Frontal cortex (tissue), 4 donors: ENCODE measurements at places on chromosomes 3 and 15. TPM values are rescaled to one million over a fixed set of nuclear protein-coding genes. Genes with fewer than 3 reads are reported as not detected.

GRCh38 chr3:197758512-197758911, 8.8 kb downstream of the FYTTD1 start:
- DNase-seq, result no peak

- DNase-seq, result no peak
These were observed 56.7 kb upstream of the MCF2L2 start for GRCh38 chr3:183485093-183485492.

DNA sequence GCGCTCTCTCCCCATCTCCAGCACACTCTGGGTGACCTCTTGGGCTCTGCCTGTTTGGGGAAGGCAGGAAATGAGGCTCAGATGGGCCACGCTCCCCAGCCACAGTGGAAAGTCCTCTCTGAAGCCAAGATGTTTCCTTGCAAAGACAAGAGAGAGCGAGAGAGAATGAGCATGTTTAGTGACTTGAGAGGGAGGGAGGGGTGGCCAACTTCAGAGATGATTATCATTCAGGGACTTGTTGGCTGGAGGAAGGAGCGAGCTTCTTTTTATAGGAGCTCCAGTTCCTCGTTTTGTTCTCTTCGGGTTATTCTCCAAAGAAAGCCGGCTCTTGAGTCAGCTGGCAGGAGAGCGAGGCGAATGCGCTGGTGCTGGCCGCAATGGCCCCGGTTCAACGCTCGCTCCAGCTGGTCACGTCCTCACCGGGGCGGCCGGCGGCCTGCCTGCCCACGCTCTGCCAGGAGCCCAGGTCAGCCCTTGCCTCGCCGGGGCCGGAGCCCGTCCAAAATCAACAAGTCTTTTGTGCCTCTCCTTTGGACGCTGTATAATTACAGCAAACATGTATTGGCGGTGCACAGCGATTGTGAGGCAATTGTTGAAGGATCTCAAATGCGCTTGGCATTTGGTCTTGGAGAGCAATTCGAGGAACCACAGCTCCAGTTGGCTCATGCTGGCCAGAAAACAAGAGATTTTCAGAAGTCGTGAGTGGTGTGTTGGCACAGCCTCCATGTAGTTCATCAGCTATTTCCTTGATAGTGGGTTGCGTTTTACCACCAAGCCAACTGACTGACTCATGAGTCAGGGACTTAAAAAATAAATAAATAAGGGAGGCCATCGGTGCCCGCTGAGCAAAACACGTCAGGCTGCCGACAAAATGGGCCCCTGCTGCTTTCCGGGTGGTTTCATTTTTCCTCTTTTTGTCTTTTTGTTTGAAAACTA, 288.6 kb downstream of the UACA start:
- DNase-seq, result peak; percentile 51

DNA sequence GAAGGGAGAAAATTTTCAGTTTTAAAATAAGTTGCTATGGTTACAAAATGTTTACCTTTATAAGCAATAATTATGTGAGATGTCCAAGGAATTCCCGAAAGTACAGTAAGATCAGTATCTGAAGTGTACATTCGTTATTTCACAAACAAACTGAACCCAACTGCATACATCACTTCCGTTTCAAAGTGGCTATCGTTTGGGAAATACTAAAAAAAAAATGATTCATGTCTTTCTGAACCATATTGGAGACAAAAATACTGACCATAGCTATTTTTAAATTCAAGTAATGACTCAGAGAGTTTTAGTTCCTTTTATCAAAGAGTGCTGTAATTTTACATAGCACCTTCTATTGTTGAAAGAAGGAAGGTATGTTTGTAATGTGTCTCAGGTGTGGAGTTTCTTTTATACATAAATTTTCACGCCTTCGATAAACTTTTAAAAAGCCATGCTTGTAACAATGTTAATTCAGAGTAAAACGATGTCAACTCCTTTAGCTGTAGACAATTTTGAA, 8.0 kb upstream of the ANKRD28 start:
- no peak for DNase-seq

- DNase-seq, result no peak
These were observed 75.7 kb upstream of the GBE1 start for GRCh38 chr3:81837071-81837593.

GRCh38 chr3:116148881-116149851, 296.1 kb downstream of the LSAMP start:
- no peak for DNase-seq

DNA sequence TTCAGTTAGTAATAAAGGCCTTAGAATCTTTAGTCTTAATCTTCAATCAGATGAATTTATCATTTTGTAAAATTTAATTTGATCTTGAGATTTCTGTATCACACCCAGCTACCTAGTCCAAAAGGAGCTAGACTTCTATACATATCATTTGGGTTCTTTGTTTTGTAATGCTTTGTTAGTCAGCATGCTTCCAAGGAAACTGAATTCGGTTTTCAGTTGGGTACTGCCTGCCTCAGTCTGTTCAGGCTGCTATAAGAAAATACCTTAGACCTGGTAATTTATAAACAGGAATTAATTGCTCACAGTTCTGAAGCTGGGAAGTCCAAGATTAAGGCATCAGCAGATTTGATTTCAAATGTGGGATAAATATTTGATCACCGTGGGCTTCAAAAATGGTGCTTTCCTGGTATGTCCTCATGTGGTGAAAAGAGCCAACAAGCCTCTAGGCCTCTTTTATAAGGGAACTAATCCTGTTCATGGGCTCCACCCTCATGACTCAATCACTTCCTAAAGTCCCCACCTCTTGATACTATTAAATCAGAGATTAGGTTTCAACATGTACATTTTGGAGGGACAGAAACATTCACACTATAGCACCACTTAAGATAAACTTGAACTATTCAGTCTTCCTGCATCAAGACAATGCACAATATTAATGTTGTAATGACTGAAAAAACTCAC, 800.7 kb downstream of the NAALADL2 start:
- no peak for DNase-seq

DNA sequence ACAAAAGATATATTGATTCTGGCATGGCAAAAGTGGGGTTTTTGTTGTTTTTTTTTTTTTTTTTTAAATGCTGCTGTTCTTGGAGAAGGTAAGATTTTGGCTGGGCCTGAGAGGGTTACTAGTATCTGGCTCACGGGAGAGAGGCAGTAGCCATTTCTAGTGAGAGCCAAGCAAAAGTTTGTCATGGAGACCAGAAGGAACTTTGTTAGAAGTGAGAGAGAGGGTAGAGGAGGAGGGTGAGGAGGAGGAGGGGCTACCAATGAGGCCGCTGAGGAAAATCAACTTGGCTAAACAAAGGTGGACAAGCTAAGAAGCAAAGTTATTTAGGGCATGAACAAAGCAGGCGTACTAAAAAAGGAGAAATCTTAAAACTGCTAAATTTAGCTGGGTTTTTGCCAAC, 48.9 kb upstream of the STRIT1 start:
- no peak for DNase-seq

DNA sequence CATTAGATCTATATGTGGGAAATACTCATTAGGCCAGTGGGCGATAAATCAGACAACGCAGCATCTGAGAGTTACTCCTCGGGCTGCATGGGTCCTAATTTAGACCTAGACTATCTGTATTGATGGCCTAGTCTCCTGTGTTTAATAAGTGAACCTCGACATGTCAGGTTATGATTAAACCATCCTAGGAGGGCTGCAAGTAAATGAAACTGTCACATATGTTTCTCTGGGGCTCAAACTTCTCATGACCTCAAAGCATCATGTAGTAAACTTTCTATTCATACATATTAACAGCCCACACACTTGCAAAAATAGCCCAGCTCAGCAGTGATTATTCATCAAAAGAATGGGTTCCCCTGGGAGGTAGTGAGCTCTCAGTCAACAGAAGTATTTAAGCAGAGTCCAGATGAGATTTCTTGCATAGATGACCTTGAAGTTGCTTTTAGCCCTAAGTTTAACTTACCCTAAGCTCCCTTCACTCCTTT, 51.6 kb downstream of the RAB11A start:
- no peak for DNase-seq

GRCh38 chr15:70109978-70110377, 12.3 kb upstream of the TLE3 start:
- no peak for DNase-seq

GRCh38 chr15:48447058-48447457, 115.8 kb downstream of the DUT start:
- no peak for DNase-seq

- no peak for DNase-seq
These were observed 3.1 kb downstream of the ATP10A start for GRCh38 chr15:25859838-25860645.

DNA sequence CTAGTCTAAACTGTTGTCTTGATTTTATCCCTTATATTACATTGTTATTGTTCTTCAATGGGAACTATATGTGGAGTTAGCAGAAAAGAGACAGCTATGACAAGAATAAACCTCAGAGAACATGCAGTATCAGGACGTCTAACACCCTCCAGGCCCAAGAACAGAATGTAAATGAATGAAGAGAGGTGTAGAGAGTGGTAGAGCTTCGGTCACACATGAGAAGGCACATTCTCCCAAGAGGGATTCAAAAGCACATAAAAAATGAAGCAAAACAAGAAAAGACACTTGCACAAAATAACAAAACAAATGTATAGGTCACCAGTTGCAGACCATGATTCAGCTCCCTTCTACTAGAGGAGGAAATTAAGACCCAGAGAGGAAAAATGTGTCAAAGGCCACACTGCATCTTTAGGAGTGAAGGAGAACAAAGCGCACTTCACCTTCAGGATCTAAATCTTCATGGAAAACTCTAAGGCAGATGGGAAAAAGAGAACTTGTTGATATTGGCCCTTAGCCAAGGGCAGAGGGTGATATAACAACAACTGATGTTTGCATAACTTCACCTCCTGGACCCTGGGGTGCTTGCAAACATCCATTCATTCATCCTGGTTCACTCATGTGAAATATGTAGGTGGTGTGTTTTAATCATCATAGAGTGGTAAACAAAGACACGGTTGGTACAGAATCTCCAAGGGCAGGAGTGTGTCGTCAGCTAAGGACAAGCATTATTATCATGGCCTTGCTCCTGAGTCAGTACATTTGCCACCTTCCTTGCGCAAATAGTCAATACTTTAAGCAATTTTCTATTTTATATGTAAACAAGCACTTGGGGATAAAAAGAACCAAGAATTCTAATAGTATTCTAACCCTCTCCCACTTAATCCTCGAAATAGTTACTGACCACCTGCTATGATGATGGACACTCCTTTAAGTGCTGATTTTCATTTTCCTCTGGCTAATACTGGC, 8.8 kb downstream of the NEK10 start:
- DNase-seq, result no peak

- DNase-seq, result peak; percentile 69
These were observed 79.3 kb upstream of the ALDH1L1 start for GRCh38 chr3:126259411-126260391.

- no peak for DNase-seq
These were observed 28.8 kb upstream of the HDAC11 start for GRCh38 chr3:13451301-13451673.

DNA sequence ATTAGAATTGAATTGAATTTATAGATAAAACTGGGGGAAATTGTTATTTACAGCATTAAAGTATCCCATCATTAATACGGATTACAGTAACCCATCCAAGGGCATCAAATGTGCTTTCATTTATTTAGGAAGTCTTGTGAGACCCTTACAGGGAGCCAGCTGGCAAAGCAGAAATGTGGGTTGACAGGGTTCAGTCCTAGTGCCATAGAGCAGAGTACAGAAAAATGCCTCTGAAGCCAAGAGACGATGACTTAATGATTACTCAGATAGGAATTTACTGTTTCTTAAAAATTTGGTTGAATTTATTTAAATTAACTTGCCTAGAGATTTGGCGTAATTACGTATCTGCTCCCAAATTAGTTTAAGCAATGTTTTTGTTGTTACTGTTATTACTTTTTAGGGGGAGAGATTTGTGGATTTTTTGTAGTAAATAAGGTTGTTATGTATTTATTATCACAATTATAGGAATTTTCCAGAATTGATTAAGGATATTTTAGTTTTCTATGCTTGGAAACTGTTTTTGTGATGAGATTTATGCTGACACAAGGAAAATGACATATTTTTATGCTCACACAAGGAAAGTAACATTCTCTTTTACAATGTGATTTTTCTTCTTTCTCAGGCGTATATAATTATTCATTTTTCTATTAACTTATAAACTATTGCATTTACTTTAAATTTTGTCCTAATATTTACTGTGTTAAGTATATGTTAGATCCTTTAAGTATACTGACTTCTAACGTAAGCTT, 152.0 kb downstream of the EPHA6 start:
- no peak for DNase-seq

GRCh38 chr3:79881431-79881830, 113.6 kb upstream of the ROBO1 start:
- DNase-seq, result no peak

DNA sequence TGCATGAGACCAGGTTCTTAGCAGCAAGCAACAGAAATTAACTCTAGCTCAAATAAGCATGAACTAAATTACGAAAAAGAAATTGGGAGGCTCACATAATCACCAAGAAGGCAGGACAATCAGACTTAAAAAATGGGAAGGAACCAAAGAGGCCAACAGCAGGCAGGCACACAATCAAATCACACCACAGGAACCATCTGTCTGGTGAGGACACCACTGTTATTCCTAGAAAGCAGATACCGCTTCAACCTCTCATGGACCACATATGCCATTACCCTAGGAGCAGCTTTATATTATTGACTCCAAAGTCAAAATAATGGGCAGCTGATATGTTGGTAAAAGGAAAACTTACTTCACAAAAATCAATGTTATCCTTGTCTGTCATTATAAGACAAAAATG, 51.6 kb downstream of the SUCLG2 start:
- no peak for DNase-seq

GRCh38 chr3:30112902-30113484, 493.4 kb upstream of the TGFBR2 start:
- DNase-seq, result no peak

GRCh38 chr3:51004235-51004634, 329.5 kb downstream of the DOCK3 start:
- no peak for DNase-seq

- DNase-seq, result no peak
These were observed 76.6 kb downstream of the C3orf70 start for GRCh38 chr3:185076219-185076618.

DNA sequence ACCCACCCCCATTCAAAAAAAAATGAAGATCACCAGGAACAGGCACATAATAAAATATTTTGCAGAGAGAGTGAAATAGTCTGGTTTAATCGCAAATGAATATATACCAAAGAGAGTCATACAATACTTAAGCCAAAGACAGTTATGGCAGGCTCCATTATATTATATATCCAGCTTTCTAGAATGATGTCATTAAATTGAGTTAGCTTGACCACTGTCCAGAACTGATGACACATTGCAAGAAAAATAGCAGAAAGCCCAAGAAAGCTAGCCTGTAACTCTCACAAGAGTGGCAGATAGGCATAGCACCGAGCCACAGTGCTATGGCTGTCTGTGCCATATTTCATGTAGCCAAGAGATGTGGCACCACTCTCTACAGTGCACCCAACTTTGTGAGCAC, 231.9 kb upstream of the SEMA6D start:
- DNase-seq, result no peak

Gene KCNAB1
- total RNA-seq, result 31.4 TPM

Gene LIPC
- not detected for total RNA-seq

Gene CPNE9
- total RNA-seq, result 0.41 TPM

Gene MST1
- 6.9 TPM for total RNA-seq

Gene SERPINI2
- 0.41 TPM for total RNA-seq

Gene ARPIN
- total RNA-seq, result 13.5 TPM

Gene CHMP2B
- total RNA-seq, result 29.3 TPM

Gene EFL1
- total RNA-seq, result 34.6 TPM

Gene SNAP23
- 22.4 TPM for total RNA-seq

Gene GRAMD2A
- 1.2 TPM for total RNA-seq

Gene TRAT1
- total RNA-seq, result not detected

Gene HIGD1A
- 127 TPM for total RNA-seq

Gene ABI3BP
- 1.2 TPM for total RNA-seq
